ENCODE measurements at places on chromosomes 3 and 15.

- peak; percentile 30 for DNase-seq
These were observed 3.9 kb upstream of the VILL start for GRCh38 chr3:37986479-37987314.

GRCh38 chr15:63042877-63043334 is 359 bp downstream of the TPM1 start:
- no peak for DNase-seq

GRCh38 chr3:69417541-69418078 is 31.7 kb upstream of the FRMD4B start:
- DNase-seq: no peak

DNA sequence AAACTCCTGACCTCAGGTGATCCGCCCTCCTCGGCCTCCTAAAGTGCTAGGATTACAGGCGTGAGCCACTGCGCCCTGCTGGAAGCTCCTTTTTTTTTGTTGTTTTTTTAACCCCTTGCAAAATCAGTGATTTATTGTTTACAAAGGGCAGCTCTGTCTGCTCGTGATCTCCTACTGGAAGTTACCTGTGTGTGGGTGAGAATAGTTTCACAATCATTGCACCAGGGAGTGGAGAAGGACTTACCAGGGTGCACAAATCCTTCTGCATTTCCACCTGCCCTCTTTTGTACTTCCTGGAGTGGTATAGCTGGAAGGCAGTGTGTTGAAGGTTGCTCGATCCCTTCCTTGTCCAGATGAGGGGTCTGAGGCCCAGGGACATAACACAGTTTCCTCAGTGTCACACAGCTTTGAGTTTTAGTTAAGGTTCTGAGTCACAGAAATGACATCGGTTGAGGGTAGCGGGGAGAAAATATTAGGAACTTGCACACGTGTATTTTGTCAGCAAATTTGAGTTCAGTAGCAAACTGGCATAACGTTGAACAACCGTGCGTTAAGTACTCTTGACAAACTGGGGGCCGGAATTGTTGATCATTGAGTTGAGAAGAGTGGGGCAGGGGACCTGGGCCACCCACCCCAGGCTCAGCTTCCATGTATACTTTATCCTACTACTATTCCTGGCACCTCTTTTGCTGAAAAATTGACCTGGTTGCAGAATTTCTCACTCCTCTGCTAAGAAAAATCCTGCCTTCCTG is 11.3 kb upstream of the TRAK1 start:
- peak; percentile 30 for DNase-seq

DNA sequence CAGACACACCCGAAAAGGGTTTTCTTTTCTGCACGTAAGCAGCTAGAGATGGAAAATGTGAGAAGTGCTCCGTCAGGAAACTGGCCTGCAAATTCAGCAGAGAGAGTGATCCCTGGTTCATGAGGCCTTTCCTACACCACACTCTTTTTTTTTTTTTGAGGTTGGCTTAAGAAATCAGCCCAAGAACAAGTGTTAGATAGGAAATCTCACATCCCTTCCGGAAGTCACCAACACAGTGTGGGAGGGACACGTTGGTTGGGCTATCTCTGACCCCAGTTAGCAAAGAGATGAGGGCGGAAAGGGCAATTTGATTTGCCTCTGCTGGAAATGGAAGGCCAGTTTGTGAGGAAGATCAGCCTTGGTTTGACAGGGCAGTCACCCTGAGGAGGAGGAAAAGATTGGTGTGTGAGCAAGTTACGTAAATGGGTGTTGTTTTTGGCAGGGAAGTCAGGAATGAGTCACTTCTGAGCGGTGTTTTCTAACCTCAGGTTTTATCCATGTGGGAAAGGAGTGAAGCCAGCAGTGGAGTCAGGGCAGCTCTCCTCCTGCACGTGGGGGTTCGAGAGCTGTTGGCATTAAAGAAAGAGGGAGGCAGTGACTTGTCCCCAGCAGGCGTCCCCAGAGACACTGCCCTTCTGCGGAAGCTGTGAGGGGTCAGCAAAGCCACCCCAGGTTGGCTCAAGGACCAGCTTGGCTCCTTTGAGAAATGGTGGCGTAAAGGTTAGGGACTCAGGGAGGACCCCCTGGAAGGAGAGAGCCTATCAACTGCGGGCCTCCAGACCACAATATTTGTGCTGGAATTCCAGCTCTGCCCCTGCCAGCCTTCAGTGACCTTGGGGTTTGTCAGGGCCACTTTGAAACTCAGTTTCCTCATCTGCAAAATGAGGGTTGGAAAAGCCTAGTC is 237.6 kb upstream of the BHLHE40 start:
- DNase-seq: peak; percentile 89

DNA sequence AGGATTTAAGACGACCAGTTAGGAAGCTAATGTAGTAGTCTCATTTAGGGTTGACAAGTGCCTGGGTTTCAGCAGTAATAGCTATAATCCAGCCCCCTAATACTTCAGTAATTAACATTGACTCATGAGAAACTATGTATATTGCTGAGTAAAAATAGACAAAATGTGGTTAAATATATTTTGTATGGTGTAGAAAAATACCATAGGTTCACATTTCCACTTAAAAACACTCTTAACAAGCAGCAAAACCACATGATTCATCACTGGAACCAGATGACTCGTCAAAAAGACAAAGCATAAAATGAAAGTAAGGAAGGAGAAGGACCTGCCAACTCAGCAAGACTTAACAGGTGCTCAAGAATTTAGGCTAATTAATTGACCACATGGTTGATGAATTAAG is 288.9 kb downstream of the EFHB start:
- no peak for DNase-seq

DNA sequence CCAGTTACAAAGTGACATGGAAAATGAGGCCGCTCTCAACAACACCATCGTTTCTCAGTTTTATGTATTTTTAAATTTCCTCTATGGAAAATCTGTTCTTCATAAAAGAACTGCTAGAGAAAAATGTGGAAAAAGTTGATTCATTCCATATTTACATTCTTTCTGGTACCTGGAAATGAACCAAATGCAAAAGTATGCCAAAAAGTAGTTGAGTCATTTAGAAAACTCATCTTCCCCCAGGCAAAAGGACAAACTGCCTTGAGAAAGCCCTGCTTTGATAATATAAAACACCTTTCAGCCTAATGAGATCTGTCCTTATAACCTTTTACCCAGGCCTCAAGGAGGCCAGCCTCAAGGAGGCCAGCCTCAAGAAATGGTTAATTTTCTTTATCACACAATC is 283.0 kb upstream of the VEPH1 start:
- peak; percentile 69 for DNase-seq

- DNase-seq: peak; percentile 18
These were observed 155.6 kb upstream of the SLC2A2 start for GRCh38 chr3:171181907-171182690.

GRCh38 chr3:105876780-105877327 is 8.0 kb upstream of the CBLB start:
- DNase-seq: no peak

- DNase-seq: no peak
These were observed 213.4 kb upstream of the UBE2E2 start for GRCh38 chr3:22989716-22990115.

- no peak for DNase-seq
These were observed 38.4 kb downstream of the AGTR1 start for GRCh38 chr3:148736086-148736485.

DNA sequence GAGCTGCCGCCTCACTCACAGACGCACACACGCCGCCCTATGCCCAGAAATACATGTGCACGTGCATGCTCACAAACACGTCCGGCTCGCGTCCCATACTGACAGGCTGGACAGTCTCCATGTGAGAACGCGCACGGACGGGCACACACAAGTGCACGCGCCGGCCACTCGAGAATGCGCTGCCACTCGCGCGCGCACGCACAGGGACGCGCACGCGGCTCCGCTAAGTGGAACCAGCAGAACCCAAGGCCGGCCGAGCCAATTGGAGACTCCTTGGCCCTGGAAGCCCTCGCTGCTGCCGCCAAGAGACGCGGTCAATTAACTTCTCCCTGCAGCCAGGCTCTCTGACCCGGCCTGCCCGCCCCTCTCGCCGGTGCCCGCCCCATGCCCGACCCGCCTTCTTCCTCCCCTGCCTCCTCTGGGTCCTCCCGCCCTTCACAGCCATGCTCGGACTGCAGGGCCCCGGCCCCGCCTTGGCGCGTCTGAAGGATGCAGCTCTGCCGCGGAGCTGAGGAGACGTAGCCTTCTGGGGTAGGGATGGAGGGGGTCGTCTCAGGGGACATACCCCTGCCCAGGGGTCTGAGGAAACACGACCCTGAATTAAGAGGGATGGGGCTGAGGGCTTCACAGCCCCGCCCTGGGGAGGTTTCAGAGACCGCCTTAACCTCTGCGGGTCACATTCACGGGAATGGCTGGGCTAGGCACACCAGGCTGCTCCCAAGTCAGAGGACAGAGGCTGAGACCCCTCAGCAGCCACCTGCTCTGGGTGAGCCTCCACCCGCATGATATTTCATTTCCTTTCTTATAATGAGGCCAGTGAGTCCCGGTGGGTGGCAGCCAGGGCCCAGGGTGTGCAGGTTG is 15.0 kb downstream of the PTH1R start:
- DNase-seq: peak; percentile 64

GRCh38 chr3:171320750-171321558 is 139.3 kb downstream of the TNIK start:
- DNase-seq: no peak

GRCh38 chr15:100461049-100461448 is 67.7 kb downstream of the CERS3 start:
- no peak for DNase-seq

GRCh38 chr3:18580268-18580667 is 155.1 kb upstream of the SATB1 start:
- no peak for DNase-seq

DNA sequence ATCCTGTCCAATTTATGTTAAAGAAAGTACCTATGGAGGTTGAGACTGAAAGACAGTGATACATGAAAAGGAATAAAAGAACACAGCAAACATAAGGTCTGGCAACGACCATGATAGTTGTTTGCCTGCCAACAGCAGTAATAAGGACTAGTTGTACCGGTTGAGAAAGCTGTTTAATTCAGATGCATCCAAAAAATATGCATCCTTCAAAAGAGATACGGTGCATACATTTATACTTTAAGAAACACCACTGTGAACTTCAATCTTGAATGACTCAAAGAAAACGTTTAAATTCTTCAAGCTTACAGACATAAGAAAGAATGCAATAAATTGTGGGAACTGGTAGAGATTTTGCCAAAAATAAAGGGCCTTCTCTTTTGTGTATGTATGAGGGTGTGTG is 492.1 kb downstream of the NLGN1 start:
- no peak for DNase-seq

DNA sequence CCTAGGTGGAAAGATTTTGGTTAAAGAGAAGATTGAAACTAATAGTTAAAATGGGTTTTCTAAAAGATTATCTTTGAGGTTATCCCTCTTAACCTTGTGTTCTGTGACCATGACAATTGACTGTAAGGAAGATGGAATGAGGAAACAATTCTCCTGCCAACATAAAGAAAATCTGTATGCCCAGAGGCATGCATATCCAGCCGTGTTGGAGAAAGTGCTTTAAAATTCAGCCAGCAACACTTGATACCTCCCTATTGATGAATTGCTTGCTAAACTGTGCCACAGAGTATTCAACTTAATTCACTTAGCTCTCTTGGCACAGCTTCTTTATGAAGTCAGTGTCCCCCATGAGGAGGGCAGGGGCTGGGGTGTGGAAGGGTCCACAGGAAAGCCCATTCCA is 203.5 kb downstream of the UBE2E2 start:
- DNase-seq: no peak

DNA sequence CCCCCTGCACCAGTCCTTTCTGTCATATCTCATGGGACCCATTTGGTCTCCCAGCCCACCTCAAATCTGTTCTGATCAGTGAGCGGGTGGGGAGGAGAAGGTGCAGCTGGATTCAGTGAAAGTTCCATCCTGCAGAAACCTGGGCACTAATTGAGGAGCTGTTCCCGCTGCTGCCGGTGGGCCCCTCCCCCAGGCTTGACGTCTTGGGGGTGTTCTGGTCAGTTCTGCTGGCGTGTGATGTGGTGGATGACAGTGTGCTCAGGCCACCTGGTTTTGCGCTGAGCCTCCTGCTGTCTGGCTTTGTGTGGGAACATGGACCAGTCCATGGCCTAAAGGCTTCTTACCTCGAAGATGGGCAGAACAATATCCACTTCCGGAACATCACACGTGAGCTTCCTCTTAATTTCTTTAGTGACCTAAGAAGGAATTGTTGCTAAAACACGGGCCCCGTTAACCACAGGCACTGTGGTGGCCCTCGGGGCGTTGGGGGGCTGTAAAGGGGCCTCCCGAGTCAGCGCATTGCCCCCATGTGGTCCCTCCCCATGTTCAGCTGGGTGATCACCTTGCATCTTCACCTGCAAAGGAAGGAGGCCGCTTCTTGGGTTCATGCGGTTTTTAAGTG is 59.7 kb downstream of the RGMA start:
- DNase-seq: no peak

- DNase-seq: no peak
These were observed 15.7 kb downstream of the ECT2 start for GRCh38 chr3:172766241-172766640.

DNA sequence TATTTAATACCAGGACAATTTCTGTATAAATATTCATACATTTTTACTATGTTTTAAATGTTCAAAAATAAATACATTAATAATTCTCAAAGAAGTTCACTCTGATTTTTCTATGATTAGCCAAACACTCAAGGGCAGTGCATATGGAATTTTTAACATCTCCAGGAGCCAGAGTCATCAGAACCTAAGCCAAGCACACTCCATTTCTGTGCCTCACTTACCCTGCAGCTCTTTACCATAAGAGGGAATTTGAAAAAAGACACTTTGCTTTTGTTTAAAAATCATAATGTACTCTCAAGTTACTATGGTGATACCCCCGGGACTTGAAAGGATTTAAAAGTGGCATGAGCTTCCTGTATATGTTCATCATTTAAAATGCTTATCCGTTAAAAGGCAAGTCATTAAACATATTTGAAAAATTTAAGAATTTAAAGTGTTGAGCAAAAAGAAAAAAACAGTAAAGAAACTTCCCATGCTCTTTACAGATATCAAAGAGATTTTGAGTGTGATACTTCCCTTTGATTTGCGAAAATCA is 747.4 kb upstream of the NECTIN3 start:
- no peak for DNase-seq

- no peak for DNase-seq
These were observed 396.3 kb downstream of the IL5RA start for GRCh38 chr3:2713923-2714322.

GRCh38 chr15:79682285-79682684 is 214.5 kb downstream of the MTHFS start:
- peak; percentile 34 for DNase-seq

DNA sequence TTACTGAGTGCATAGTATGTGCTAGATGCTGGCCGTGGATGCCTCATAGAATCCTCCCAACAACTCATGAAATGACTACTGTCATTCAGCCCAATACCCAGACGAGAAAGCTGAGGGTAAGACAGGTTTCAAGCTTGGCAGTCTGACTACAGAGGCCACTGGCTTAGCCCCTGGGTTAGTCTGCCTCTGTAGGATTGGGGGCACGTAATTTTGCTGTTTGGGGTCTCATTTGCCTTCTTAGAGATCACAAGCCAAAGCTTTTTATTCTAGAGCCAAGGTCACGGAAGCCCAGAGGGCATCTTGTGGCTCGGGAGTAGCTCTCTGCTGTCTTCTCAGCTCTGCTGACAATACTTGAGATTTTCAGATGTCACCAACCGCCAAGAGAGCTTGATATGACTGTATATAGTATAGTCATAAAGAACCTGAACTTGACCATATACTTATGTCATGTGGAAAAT is 1.0 kb upstream of the CCR5 start:
- no peak for DNase-seq
